Left lung (tissue), 14 donors: ENCODE measurements at places on chromosomes 13 and 19. TPM values are rescaled to one million over a fixed set of nuclear protein-coding genes. Genes with fewer than 3 reads are reported as not detected.

- DNase-seq, result no peak
Measured at GRCh38 chr19:34426096-34426661, 2.0 kb upstream of the UBA2 start.

The ENOX1 gene
- 6.7 TPM for polyA plus RNA-seq

The SKA3 gene
- 13.7 TPM for polyA plus RNA-seq

The ERFL gene
- polyA plus RNA-seq, result not detected

DNA sequence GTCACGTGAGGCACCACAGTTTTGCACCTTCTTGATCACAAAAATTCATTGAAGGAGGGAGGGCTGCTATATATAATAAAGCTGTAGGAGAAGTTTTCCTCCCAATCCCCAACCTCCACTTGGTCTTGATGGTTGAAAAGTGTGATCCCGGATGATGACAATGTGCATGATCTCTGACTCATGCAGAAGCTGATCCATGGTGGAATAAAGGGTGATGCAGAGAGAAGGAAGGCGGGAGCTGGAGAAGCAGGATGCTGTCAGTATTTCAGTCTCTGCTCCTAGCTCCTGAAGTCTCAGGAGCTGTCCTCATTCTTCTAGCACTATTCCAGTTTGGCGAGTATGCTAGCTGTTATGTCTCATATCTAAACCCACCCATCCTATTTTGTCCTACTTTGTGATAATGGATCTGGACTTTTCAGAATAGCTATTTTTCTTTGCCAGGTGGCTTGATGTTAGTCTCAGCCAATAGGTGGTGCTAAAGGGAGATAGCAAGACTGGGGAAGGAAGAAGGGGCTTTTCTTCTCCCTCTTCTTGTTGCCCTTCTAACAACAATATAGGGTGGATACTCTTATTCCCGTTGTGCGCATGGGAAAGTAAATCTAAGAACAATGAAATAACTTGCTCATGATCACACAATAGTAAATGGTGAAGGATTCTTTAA lies 65.6 kb upstream of the HTR2A start:
- DNase-seq, result no peak

DNA sequence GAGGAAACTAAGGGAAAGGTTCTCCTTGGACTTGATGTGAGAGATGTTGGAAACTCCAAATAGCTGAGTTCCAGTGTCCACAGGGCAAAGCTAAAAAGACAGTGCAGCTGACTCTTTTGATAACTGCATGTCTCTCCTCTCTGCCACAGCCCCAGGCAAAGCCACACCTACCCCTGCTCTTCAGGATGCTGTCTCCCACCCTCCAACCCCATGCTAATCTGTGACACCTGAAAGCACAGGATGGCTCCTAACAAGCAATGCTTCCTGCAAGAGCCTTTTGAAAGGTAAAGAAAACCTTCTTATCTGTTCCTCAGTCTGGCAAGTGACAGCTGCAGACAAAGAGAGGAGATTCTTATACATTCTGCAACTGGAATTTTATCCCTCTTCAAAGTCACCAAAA lies 14.5 kb downstream of the SLC46A3 start:
- no peak for DNase-seq

DNA sequence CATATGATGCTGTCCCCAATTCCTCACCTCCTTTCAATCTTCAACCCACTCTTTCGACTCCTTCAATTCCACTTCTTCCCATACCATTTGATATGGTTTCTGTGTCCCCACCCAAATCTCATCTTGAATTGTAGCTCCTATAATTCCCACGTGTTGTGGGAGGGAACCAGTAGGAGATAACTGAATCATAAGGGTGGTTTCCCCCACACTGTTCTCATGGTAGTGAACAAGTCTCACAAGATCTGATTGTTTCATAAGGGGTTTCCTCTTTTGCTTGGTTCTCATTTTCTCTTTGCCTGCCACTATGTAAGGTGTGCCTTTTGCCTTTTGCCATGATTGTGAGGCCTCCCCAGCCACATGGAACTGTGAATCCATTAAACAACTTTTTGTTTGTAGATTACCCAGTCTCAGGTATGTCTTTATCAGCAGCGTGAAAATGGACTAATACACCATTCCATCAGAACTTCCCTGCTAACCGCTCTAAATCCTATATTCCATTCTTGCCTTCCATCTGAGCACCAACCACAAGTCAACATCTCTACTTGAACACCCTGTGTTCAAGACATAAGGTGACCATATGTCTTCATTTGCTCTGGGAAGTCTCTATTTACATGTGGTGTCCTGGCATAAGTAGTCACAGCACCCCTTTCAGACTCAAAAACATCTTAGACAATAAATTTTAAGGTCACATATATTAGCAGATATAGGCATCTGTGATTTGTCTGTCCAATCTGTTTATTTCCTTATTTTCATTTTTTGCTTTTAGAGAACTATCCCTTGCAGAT lies 122.9 kb downstream of the TSHZ3 start:
- no peak for DNase-seq

DNA sequence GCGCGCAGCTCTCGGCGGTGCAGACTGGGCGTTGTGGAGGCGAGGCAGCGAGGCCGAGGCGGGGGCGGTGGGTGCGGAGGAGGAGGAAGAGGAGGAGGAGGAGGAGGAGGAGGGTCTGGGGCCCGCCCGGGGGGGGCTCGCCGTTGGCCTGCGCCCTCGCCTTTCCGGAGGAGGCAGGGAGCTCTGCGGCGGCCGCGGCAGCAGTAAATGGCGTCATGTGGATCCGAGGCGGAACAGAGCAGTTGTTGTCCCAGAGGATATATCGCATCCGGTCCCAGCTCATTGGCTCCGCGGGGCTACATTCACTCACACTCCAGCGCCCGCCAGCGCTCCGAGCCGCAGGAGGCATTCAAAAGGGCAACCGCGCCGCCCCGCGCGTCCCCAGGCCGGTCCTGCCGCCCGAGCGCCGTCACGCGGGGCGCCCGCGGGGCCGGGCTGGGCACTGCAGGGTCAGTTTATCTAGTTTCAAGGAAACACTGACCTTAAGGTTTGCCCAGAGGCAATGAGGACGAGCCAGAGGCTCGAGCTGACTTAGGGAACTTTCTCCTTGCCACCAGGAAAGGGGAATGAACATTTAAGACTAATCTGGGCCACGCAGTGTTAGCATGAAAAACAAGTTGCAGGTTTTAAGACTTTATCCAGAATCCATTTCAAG lies at the start of gene SPRY2:
TSS of gene SPRY2 (minus strand) at position 26 of the 655 bp plus-strand sequence. CDS start 3,421 bp downstream, outside the sequence.
- DNase-seq, result peak; percentile 95

The UBL5 gene
- 232 TPM for polyA plus RNA-seq

DNA sequence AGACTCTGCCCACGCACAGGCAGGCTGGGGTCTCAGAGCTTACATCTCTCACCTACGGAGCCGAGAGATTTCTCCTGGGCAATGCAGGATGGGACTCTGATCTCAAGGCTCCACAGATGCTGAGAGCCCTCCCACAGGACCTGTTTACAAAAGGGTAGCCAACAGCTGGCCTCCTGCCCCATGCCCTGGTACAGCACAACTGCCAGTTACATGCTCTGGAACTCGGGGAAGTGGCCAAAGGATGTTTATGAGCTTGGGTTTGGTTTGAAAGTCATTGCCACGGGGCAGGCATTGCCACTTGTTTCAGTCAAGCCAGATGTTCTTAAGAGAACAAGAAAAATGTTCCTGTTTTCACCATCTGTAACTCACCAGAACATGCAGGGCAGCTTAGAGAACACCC lies 3.5 kb downstream of the DHRS12 start:
- no peak for DNase-seq

The PSG1 gene
- polyA plus RNA-seq, result 1.1 TPM

The SPACA6 gene
- polyA plus RNA-seq, result 15.7 TPM

- peak; percentile 43 for DNase-seq
Measured at GRCh38 chr19:23070353-23071146, 46.3 kb upstream of the ZNF730 start.

GRCh38 chr13:26831336-26831908 lies 70.8 kb upstream of the GPR12 start:
- no peak for DNase-seq

The RAB4B gene
- polyA plus RNA-seq, result 12.8 TPM

DNA sequence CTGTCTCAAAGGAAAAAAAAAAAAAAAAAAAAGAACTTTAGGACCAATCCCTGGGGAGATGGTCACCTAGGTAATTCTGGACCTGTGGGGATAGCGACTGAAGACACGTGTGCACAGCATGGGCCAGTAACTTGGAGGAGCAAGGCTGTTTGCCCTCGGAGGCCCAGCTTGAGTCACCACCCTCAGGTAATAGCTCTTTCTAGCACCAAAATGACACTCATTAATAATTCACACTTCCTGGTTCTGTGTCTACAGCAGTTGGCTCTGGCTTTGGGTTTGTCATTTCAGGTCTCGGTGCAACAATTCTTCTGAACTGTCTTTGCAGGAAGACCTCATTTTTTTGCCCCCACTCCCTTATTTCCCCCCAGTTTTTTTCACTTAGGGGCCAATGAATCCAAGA lies 3.9 kb upstream of the ATP11A start:
- DNase-seq, result no peak

The ZNF382 gene
- 11.7 TPM for polyA plus RNA-seq

- DNase-seq, result no peak
Measured at GRCh38 chr19:58001895-58002369, 688 bp downstream of the ZNF606 start.

GRCh38 chr19:4815426-4816201 lies 15.9 kb downstream of the TICAM1 start:
- peak; percentile 92 for DNase-seq

DNA sequence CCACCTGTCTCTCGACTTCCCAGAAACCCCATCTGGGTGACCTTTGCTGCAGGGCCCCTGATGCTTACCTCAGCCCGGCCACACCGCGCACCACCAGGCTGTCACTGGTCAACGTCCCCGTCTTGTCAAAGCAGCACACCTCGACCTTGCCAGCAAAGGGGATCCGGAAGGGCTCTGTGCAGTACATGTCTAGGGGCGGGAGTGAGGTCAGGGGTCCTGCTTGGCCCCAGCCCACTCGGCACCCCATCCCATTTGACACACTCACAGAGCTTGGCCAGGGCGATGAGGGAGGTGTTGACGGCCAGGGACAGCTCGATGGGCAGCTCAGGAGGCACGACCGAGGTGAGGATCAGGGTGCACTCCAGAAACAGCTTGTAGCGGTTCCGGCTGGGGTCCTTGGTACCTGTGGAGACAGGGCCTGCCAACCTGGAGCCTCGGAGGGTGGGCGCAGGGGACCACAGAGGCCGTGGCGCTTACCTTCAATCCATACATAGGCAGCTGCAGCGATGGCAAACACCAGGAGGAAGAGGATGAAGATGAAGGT lies 8.4 kb downstream of the ATP13A1 start:
- peak; percentile 66 for DNase-seq

DNA sequence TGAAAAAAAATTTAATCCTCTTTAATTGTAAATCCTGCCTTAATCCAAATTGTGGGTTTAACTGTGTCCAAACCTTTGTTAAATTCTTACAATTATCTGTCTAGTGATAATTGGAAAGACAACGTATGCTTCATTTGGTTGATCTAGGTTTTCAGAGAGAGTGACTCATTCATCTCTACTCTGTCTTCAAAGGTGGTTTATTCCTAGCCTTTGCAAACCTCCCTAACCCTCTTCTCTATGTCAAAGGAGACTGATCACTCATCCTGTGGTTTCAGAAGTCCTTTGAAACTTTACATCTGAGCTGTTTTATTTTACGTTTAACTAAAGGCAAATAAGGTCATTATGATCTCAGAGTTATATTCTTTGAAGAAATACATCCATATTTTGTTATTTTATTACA lies 8.8 kb upstream of the OXGR1 start:
- DNase-seq, result no peak

DNA sequence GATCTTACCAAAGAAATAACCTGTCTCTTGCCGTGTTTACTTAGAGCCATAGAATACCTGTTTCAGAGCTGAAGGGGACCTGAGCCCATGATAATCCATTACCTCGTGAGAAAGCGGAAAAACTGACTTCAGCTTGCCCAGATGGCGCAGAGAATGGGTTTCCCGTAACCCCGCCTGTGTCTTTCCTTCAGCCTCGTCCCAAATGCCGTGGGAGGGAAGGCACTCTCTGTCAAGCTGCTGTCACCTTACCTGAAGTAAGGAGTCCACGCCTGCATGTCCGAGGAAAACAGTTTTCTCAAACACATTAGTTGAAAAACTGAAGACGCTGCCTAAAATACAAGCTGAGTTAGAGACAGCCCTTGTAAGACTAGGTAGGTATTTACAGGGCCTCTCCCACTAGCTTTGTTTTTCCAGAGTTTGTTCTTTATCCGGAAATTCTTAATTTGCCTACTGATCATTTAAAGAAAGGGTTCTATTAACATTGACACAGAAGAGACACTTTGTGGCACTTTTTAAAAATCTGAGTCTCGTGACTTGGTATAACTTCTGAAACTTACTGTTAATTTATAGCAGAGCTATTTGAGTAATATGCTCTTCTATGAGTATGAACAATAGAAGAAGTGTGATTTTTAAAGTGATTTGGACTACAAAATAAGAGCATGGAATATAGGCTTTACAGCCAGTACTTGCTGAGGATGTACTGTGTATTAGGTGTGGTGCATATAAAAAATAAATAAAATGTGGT lies 1.3 kb upstream of the INTS6 start:
- peak; percentile 40 for DNase-seq
